Epithelial cell of prostate (primary cell): ENCODE measurements at places on chromosomes 12 and 14.

DNA sequence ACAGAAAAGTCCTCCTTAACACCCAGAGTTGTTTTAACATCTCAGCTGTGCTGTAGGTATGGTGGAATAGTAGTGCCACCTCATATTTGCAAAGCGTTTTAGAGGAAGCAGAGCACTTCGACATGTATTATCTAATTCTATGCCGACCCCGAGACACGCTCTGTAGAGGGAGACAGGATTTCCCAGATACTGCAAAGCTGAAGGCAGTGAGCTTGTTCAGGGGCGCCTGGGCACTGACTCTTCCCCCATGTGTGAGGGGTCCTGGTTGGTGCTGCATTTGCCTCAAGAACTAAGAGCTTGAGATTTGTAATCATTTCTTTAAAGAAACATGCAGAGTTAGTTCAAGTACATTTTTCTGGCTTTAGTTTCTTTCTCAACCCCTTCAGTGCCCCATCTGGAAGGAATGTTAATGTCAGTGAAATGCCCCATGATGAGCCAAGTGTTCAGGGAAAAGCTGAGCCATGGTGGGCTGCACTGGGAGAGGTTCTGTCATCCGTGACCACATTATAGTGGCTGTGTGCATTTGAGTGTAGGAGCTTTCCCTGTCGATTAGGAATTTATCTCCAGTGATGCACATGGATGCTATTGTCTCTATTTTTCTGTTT lies 66.3 kb downstream of the MBIP start:
- no peak for DNase-seq

DNA sequence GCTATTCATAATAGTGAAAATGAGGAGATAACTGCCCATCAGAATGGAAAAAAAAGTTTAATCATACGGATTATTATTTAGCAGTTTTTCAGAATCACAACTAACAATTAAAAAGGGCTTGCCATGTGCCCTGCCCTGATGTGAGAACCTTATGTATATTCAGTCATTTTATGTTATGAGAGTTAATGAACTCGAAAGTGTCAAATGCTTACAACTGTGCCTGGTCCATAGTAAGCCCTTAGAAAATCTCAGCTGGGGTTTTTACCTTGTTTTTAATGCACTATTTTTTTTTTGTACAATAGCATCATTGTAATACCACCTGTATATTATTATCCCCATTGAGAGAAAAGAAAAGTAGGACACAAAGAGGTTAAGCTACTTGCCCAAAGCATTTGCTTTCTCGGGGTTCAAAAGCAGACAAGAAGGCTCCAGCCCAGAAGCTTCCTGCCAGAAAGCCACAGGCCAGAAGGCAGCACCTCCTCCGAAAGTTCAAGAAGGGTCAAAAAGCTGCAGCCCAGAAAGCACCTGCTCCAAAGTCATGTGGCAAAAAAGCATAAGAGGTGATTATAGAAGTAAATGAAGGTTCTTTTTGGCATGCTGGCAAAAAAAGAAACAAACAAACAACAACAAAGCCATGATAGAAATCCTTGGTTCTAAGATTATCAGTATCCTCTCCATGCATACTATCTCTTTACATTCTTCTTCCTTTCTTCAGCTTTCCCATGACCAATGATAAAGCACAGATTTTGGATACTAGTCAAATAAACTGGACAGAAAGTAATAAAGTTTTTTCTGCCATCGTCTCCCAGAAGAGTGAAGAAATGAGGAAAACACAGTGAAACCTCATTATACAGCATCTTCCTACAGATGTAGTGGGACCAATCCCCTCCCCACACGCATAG lies 59.1 kb upstream of the NAP1L1 start:
- no peak for DNase-seq

DNA sequence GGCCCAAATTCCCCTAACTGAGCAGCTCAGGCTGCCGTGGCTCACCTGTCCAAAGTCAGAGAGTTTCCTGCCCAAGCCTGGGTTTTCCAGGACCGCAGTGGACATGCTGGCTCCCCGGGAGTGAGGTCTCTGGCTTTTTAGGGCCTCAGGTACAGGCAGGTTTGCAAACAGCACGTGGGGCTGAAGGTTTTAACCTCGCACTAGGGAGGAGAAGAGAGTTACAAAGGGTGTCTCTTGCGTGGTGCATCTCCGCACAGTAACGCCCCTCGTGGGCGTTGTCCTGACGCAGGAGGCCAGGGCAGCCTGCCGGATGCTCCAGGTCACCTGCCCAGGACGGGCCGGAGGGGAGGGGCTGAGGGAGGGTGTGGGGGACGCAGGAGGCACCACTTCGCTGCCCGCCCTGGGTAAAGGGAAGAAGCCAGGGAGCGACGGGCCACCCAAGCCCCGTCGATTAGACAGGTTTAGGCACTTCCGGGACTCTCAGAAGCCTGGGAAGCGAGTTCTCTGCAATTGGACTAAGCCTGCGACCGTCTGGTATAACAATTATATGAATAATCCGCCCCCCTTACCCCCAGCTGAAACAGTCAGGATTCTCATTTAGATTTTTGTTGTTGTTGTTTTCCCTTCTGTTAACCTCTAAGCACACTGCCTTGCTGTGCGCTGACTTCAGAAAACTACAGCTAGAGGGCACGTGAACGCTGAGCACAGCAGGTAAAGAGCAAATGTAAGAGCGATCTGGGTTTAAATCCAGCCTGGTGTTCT lies at the start of gene PAH:
Gene PAH (minus strand): TSS at position 219 of the 762 bp plus-strand sequence. CDS start 114 bp downstream, at position 105.
- no peak for DNase-seq

- DNase-seq, result no peak
These were observed 691.1 kb downstream of the FLRT2 start for GRCh38 chr14:86221000-86221399.

DNA sequence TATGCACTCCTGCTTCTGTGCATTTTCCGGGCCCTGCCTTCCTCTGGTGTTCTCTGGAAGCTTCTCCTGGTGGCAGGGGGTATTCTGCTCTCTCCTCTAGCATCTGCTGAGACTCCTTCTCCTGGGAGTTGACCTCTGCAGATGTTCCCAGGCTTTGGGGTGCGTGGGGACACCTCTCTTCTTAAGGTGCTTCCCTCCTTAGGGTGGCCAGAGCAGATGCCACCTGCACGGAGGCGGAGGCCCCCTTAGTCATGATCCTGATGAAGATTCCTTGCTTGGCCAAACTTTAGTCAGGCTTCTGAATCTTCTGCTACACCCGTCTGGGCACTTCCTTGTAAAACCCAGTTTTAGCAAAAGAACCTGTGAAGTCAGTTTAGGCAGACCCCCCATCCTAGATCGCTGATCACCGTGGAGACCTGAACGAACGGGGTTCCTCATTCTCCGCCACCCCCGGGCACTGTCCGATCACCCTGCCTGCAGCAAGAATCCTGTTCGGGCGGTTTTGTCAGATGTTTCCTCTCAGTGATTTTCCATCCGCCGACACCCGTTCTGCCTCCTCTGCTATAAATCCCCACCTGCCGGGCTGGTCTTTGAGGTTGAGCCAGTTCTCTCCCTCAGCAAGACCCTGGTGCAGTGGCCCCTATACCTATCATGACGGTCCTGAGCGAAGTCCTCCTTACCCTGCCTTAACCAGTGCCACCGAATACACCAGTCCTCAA lies 111.9 kb downstream of the CALM1 start:
- DNase-seq, result no peak

DNA sequence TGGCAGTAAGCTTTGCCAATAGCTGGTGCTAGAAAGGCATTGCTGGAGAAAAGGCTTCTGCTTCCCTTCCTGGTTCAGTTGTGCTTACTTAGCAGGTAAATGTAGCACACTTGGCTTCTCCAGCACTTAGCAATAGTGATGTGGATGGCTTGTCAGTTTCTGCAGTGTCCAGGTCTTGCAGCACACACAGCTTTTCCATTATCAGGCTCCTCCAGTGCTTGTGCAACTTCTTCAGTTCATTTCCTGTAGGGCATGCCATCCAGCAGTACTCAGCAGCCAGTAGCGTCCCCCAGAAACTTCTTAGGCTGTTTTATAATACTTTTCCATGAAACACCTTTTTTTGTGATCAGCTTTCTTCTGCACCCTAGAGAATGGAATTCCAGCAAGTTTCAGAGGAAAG lies 154.6 kb downstream of the SLC6A15 start:
- DNase-seq, result no peak

DNA sequence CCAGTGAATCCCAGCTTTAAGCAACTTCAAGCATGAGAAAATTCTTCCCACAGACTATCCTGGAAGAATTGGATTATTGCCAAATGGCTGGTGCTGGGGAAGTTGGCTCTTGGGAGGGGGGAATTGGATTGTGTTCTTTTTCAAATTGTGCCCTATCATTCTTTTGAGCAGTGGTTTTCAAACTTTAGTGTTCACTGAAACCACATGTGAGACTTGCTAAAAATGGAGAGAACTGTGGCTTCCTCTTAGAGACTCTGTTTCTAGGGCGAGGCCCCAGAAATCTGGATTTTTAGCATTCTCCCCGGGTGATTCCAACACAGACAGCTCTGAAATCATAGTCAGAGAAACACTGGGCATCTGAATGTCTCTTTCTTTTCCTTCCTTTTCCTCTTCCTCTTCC lies 14.3 kb upstream of the OTUB2 start:
- no peak for DNase-seq

DNA sequence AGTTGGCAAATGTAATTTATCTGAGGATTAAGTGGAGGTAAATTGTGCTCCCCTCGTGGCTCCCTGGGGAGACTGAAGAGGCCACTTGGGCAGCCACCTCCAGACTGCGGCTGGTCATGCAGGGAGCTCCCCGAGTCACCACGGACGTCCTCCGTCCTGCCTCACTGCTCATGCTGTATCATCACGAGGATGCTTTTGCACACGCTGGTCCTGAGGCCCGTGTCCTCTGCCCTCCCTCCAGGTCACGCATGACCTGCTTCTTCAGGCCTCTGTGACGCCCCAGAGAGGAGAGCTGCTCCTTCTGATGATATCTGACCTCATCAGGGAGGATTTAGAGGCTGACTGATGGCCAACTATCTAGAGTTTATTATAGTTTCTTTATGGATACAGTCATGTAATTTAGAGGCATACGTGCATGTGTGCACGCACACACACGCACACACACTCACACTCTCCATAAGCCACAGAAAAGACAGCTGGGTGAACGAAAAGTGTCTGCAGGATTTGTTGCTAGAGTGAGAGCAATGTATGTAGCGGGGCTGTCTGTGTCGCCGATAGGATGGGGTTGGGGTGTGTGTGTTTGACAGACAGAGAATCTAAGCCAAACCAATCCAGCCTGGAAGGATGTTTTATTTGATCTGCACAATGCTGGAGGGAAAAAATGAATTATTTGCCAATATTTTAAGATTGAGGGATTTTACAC lies 160.0 kb downstream of the ADGRD1 start:
- DNase-seq, result no peak

GRCh38 chr14:22547313-22547947 lies 41.6 kb downstream of the DAD1 start:
- DNase-seq, result no peak

DNA sequence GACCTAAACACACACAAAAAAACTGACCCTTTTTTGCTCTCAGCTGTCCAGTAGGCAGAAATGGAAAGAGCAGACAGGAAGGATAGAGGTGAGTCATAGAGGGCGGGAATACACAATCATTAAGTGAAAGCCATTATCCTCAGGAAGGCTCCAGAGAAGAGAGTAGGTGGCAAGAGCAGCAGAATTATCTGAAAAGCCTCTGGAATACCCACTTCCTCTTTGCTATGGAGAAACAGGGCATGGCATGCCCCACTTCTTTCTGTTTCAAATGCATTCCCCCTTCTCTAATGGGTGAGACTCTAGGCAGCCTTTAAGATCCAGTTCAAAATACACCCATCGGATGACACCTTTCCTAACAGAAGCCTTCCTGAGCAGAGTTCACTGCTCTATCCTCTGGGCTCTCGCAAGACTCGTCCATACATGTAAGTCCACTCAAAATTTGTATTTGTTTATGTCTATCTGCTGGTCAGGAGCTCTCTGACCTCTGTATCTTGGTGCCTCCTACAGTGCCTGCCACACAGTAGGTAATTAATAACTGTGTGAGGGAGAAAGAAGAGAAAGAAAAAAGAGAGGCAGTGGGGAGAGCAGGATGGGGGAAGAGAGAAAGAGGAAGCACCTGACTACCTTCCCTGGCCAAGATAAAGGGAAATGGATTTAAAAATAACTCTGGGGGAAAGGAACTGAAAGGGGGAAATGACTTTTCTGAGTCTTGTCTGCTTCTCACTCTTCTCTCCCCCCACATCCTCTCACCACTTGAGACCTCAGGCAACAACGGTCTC lies 8.5 kb downstream of the KLHL33 start:
- DNase-seq, result no peak

DNA sequence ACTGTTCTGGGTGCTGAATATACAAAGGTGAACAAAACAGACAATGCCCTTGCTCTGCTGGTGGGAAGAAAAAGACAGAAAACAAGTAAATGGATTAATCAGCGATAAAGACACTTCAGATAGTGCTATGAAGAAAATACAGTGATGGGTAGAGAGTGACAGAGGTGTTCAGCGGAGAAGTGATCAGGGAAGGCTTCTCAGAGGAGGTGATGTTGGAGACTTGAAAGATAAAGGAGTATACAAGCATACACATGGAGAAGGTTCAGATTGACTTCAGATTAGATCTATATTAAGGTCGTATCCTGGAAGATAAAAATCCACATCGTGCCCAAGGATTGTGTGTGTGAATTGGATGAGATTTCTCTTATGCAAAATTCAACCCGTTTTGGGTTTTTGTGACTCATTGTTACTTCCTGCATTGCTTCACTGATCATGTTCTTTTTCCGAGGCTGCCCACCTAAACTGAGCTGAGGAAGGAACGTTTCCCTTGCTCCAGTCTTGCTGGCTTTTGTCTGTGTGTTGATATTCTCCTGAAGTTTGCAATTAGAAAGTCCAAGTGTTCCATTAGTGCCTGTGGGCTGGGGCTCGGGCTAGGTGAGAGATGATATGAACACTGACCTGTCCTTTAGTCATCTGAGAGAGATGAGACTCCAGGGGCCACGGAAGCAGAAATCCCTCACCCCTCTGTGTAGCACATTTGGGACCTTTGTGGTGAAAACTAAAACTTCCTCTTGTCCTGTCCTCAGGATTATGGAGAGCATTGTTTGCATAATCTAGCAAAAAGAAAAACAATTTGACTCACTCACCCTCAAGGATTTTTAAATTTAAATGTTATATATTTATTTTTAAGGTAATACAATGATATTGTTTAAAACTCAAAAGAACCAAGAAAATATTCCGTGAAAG lies 27.6 kb downstream of the PLXNC1 start:
- DNase-seq, result no peak

DNA sequence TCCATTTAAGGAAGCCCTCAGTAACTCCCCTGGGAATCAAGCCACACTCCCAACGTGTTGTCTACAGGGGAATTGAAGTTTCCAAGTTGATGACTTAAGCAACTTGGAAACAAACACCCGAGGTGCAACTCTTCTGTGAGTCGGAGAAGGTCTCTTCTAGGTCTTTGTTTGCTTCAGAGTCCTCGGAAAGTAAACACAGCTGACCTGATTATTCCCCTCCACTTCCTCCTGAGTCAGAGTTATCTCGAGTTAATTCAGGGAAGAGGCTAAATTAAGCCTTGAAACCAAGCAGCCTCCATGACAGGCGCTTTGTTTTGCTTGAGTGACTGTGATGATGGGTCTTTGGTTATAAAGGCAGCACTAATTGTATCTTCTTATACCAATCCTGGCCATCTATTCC lies 41.8 kb downstream of the TUNAR start:
- DNase-seq, result no peak

DNA sequence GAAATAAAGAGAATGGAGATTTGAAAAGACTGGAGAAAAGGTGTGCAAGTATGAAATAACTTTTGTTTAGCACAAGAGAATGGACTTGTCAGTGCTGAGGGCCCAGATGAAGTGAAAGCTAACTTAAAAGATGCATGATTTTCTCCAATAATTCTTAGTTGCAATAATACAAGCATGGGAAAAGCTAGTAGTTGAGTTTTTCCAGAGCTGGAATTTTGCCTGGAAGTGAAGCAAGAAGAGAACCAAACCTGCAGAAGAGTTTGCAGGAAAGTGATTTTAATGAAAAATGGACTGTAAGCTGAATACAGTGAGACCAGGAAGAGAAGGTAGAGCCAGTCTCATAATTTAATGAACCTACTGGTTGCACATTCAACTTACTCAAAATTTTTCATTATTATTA lies 69.3 kb upstream of the FSCB start:
- no peak for DNase-seq
